H7 (cell line): ENCODE measurements at places on chromosomes 1 and 21. TPM values are rescaled to one million over a fixed set of nuclear protein-coding genes. Genes with fewer than 3 reads are reported as not detected.

RBBP5 gene
- 21.7 and 24.6 TPM in 2 replicates for total RNA-seq

URB1 gene
- total RNA-seq = 23.3 and 24.2 TPM in 2 replicates

TMEM82 gene
- total RNA-seq = 1.00 and 2.2 TPM in 2 replicates

KANK4 gene
- 0.33 and 0.80 TPM in 2 replicates for total RNA-seq

CD2 gene
- not detected in 2 replicates for total RNA-seq

PIGR gene
- total RNA-seq = 0.03 TPM in 1 of 2 replicates, not detected in the other

RUNX3 gene
- total RNA-seq = 1.3 and 3.5 TPM in 2 replicates

TMEM240 gene
- 13.6 and 14.3 TPM in 2 replicates for total RNA-seq

USH2A gene
- 0.37 and 0.80 TPM in 2 replicates for total RNA-seq

PLPPR5 gene
- 0.41 and 0.45 TPM in 2 replicates for total RNA-seq

KCTD3 gene
- total RNA-seq = 67.9 and 74.8 TPM in 2 replicates

TBX19 gene
- 2.1 and 2.7 TPM in 2 replicates for total RNA-seq

CENPF gene
- 76.7 and 167 TPM in 2 replicates for total RNA-seq

MNDA gene
- total RNA-seq = not detected in 2 replicates

VCAM1 gene
- total RNA-seq = not detected in 2 replicates

UTS2 gene
- total RNA-seq = 0.35 and 1.3 TPM in 2 replicates

CR1L gene
- 0.48 TPM in 1 of 2 replicates, not detected in the other for total RNA-seq
